ENCODE measurements at places on chromosomes 1 and 21. TPM values are rescaled to one million over a fixed set of nuclear protein-coding genes. Genes with fewer than 3 reads are reported as not detected.

DNA sequence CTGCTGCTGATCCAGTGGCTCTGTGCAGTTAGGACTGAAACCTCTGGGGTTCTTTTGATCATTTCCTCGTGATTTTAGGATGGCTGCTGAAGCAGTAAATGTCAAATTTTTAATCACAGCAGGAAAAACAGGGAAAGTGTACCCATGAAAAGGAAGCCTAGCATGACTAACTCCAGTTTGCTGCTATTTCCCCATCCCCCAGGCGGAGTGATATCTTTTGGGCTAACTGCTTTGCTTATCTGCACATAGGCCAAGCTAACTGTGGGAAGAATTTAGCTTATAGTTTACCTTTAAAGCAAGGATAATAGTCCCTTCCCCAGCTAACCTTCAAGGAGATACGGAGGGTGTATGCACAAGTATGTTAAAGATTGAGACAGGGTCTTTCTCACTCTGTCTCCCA is 149.8 kb upstream of the TNR start:
- DNase-seq, result no peak

GRCh38 chr1:212629450-212630157 is 21.0 kb downstream of the ATF3 start:
- no peak for DNase-seq

GRCh38 chr1:63316598-63316983 is 5.8 kb upstream of the FOXD3 start:
- no peak for DNase-seq

Gene FCN3
- 35.7 TPM for total RNA-seq

GRCh38 chr1:30631700-30632099 is 91.7 kb downstream of the MATN1 start:
- no peak for DNase-seq

Gene RIT1
- total RNA-seq, result 16.8 TPM

- no peak for DNase-seq
Measured at GRCh38 chr21:14569868-14570267, 23.8 kb upstream of the SAMSN1 start.

DNA sequence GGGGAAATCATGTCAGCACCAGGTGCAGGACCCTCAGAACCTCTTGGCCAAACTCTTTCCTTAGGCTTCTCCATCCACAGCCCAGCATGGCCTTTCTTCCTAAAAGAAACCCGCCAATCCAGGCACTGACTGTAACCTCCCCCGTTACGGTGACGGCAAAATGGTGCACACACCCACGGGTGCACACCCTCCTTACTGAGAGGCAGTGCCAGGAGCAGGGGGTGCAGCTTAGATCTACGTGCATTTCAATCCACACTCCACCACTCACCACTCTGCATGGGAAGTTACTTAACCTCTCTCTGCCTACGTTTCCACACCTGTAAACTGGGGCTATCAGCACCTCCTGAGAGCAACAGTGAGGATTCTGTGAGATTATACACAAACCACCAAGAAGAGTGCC is 31.0 kb downstream of the SUSD4 start:
- DNase-seq, result no peak

DNA sequence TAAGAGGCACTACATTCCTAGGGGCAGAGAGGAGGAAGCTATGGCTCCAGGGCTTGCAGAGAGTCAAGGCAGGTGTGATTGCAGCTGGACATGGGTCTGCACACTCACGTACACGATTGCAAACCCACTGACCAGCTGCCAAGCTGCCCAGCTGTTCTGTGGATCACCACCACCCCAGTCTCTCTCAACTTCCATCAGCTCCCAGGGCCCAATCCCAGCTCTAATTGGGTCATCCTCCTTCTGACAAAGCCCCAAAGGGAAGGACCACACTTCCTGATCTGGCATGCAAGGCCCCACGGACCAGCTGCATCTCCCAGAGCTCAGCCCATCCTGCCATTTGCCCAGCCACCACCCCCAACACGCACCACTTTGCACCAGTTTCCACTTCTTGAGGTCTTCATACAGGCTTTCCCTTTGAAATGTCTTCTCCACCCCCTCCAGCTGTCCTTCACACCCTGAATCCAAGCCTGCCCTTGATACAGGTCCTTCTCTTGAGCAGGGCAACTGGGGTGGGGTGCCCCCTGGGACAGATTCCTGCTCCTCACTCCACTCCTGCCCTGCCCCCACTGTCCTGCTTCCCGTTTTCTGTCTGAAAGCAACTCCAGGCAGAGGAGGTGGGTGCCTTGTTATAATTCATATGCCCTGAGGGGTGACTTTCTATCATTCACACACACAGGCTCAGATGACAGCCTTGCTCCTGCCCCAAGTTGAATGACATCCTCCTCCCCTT is 179.4 kb upstream of the EDN2 start:
- DNase-seq, result peak; percentile 58

- no peak for DNase-seq
Measured at GRCh38 chr21:41953249-41953830, 478 bp downstream of the C2CD2 start.

DNA sequence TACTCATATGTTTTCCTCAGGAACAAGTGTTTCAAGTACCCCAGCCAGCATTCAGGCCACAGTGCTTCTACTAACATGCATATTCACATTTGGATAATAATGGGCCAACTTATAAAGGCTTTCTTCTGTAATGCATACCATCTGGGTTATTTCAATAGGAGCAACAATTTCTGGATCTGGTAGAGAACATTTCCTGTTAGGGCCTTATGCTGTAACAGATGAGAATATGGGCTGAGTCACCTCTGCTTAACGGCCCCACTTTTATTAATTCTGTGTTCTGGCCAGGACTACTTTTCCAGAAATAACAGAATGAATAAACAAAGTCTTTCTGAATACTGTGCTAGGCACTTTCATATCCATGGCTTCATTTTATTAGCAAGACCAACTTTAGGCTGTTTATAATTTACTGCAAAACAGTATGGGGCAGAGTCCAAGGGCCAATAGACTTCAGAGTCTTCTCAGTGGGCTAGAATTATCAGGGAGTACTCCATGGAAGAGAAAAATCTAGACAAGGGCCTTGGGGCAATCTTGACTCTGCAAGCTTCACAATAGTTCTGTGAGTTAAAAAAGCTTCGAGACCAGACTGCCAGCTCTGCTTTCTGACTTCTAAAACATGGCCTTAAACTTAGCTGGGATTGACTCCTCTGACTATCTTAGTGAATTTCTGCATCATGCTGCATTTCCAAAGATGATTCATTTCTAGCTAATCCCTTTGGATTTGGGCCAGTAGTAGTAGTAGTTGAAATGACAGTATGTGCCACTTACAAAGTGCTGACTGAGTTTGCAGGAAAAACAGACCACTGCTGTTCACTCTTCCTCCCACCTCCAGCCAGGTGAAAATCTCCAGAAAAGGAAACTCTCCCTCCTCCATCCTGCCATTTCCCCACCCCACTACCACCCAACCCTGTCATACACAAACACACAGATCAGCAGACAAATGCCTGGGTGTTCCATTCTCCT is 8.2 kb upstream of the SSX2IP start:
- DNase-seq, result no peak

DNA sequence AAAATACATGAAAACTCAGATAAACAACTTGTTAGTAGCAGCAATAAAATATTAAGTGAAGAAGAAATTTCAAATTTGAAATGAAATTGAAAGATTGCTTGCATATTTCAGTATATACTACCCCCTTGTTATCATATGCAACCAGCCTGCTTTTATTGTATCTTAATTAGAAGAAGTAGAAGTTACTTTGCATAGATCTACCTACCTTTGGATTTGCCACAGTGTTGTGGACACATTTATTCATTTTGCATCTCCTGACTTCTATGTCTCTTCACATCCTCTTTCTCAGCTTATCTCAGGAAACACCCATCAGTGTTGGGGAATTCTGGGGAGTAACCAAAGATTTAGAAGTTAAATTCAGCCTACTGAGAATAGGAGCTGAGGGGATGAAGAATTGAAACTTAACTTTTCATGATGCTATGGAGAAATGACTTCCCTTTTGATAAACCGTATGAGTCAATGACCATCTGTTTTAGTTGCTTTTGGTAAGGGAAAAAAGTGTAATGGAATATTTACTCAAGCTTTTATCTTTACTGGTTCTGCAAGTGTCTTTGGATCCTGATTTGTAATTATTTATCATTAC is 96.9 kb downstream of the RGL1 start:
- DNase-seq, result no peak

Gene RGS13
- total RNA-seq, result not detected

DNA sequence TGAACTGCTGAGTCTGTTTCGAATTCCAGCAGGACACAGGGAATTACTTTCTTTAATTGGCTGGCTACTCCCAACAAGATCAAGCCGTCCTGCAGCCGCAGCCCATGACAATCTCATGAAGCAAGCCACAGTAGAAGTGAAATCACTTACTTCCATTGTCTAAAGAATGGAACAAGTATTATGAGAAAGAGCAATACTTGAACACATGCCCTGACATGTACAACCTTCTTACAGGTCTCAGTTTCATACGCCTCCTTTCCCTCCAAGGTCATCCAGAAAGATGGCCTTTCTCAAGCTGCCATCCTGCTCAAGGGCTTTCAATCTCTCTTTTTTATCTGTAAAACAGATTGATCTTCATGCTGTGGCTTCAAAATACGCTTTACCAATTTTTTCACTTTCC is 85.1 kb downstream of the PCSK9 start:
- DNase-seq, result no peak

Gene TMPRSS2
- not detected for total RNA-seq

GRCh38 chr1:57788313-57788712 is 364.5 kb upstream of the DAB1 start:
- DNase-seq, result no peak

- no peak for DNase-seq
Measured at GRCh38 chr1:244709076-244709475, 56.1 kb downstream of the DESI2 start.

Gene L1TD1
- total RNA-seq, result not detected

GRCh38 chr1:40132383-40133311 is 28.5 kb upstream of the RLF start:
- no peak for DNase-seq

DNA sequence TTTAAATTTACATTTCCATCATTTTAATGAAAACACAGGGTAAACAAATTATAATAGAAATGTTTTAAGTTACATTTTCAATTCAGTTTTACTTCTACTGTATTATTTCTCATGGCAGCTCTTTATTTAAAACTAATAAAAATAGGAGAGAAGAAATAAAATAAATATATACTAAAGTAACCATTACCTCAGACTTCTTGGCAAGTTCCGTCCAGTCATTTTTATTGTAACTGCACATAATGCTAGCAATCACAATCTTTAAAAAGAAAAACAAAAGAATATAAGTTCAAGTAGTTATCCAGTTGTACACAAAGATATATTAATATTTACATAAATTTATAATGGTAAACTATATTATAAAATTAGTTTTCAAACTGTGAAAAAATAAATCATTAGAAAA is 538.6 kb downstream of the DPYD start:
- no peak for DNase-seq

Gene PERM1
- total RNA-seq, result 112 TPM

Gene SERINC2
- 45.8 TPM for total RNA-seq

DNA sequence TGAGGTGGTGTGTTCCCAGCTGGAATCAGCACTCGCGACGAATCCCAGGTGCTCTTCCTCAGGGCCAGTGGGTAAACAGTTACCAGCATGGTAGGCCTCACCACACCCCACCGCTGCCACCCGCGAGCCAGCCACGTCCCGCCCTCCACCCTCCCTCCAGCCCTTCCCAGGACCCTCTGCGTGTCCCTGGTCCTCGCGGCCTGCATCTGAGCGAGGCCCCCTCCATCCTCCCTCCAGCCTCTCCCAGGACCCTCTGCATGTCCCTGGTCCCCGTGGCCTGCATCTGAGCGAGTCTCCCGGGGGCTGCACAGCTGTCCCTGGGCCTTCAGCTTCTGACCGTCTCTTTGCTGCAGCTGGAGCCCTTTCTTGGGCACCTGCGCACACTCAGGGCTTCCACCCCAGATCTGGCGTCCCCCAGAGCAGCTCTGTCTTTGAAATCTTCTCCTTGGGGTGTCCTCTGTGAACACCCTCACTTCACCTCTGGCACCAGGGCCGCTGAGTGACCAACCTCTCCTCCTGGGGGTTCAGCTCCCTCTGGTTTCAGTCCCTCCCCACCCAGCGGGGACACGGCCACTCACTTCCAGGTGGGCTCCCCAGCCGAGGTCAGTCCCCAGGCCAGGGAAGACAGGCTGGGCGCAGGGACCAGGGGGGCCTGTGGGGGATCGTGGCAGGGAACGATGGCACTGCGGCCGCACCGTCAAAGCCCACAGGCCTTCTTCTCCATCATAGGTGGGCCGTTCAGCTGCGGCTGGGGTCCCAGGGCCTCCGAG is 57.8 kb upstream of the COL6A2 start:
- DNase-seq, result no peak
